Kidney epithelial cell (primary cell): ENCODE measurements at places on chromosomes 2 and 18. TPM values are rescaled to one million over a fixed set of nuclear protein-coding genes. Genes with fewer than 3 reads are reported as not detected.

- no peak for DNase-seq
These were observed 483.9 kb upstream of the TRIB2 start for GRCh38 chr2:12232876-12233275.

- DNase-seq, result no peak
These were observed 42.0 kb downstream of the CCDC148 start for GRCh38 chr2:158414538-158414937.

GRCh38 chr2:208315081-208315788 lies 49.2 kb downstream of the PIKFYVE start:
- no peak for DNase-seq

COA5 gene
- 24.9 and 29.1 TPM in 2 replicates for total RNA-seq
